ENCODE measurements at places on chromosomes 2 and 18. TPM values are rescaled to one million over a fixed set of nuclear protein-coding genes. Genes with fewer than 3 reads are reported as not detected.

The GNAL gene
- 1.4 TPM for total RNA-seq

The SP140 gene
- total RNA-seq: 0.79 TPM

The TCF4 gene
- total RNA-seq: not detected

The GRB14 gene
- total RNA-seq: 3.8 TPM

The DHRS9 gene
- total RNA-seq: not detected

The REEP1 gene
- total RNA-seq: 0.14 TPM

The SPATA3 gene
- total RNA-seq: not detected

The ITPRID2 gene
- total RNA-seq: 61.4 TPM

The B3GNT7 gene
- total RNA-seq: not detected

The MYO7B gene
- total RNA-seq: not detected

All from HepG2 (cell line).